ENCODE measurements at places on chromosomes 1 and 21.

GRCh38 chr1:72111662-72112061 is 170.7 kb downstream of the NEGR1 start:
- DNase-seq: no peak

DNA sequence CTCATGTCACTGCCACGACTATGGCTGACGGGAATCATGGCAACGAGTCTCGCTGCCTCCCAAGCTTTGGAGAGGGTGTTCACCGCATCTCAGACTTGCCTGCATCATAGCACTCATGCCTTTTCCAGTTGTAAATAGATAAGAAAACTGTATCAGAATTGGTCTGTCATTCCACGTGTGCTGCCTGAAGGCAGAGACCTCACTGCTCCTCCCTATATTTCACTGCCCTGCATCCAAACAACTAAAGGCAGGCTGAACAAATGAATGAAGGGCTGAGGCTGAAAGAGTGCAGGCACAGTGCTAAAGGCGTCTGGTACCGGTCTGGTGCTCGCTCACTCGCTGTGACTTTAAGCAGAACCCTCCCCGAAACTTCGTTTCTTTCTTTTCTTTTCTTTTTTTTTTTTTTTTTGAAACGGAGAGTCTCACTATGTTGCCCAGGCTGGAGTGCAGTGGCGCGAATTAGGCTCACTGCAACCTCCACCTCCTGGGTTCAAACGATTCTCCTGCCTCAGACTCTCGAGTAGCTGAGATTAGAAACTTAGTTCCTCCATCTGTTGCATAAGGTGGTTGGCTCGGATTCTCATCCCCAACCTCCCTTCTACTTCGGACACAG is 542 bp downstream of the EIF2B3 start:
- no peak for DNase-seq

DNA sequence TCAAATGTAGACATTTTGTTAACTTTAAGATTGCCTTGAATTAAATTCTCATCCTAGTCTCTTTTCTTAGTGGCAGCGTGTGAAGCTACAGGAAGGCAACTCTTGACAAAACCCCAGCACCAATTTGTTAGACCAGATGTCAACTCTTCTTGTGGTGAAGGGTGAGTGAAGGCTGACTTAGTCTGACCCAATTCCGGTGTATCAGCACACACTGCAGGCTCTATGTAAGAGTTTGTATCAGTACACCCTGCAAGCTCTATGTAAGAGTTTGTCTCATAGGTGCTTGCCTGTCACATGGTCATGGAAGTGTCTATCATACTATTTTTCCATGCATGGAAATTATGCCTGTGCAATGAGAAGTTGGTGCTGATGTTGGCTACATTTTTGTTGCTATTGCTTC is 16.8 kb downstream of the CR2 start:
- DNase-seq: no peak

- no peak for DNase-seq
Measured at GRCh38 chr1:34984435-34984792, 733 bp downstream of the TMEM35B start.

DNA sequence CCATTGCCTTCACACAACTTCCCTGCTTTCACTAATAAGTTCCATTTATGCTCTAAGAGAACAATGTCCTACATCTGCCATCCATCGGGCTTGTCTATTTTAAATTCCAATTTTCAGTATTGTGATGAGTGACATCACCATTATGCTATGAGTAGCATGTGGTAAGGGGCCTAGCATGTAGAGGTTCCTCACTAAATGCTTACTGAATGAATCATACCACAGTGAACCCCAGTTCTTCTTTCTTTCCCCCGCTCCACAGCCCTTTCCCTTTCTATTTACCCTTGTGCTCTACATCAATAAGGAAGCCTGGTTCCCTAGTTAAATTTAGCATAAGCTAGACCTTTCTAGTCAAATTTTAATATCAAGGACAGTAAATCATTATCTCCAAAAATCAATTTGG is 195.0 kb upstream of the RGS18 start:
- DNase-seq: no peak

- no peak for DNase-seq
Measured at GRCh38 chr1:230280054-230280795, 145.9 kb downstream of the PGBD5 start.

GRCh38 chr1:12078938-12079861 is 16.1 kb downstream of the TNFRSF8 start:
- DNase-seq: peak; percentile 42

DNA sequence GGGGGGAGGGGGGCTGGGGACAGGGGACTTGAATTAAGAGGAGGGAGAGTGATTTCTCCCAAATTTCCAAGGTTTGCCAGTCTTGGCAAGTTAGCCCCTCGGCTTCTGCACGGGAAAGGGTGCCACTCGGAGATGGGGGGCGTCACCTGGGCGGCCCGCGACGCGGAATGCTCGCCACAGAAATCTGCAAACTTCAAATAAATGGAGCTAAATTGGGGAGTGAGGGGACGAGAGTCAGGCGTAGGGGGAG is 885 bp upstream of the SSBP3 start:
- DNase-seq: no peak

GRCh38 chr1:89927049-89927448 is 67.9 kb upstream of the ZNF326 start:
- DNase-seq: no peak

DNA sequence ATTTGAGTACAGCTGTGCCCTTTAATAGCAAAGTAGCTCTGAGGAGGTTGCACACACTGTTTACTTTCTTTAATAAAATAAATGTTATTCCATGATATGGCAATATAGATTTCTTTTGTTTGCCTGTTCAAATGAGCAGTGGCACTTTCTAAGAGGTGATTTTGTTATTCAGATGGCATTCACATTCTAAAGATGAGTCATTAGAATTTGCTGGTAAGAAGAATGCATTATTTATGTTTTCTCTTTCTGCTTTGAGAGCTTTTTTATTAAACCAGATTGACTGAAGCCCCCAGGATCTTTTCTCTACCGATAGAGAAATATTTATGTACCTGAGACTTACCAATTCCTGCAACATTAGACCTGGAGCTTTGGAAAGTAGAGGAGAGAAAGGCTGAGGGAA is 11.2 kb upstream of the LEPR start:
- no peak for DNase-seq

DNA sequence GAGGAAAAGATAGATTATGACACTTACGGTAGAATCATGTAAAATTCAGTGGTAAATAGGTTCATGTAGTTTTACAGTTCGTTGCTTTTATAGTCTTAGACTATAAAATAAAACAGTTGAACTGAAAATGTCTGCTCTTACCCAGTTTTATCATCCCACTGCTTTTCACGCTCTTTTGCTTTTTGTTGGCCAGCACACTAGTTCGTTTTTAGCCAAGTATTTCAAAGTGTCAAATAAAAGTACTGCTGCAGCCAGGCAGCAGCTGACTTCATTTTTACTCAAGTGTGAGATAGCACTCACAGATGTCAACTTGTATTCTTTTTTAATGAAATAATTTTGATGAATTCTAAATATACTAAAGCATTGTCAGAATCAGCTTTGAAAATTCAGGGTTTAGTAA is 18.5 kb upstream of the BTG3 start:
- DNase-seq: no peak

- DNase-seq: no peak
Measured at GRCh38 chr1:188402986-188403385, 1574.2 kb downstream of the PLA2G4A start.

- DNase-seq: no peak
Measured at GRCh38 chr1:112423207-112423606, 27.2 kb downstream of the CTTNBP2NL start.

- no peak for DNase-seq
Measured at GRCh38 chr1:168365719-168366479, 85.2 kb downstream of the TBX19 start.
